CD4-positive, alpha-beta T cell treated with Interleukin-1 beta for 1 hour (primary cell): ENCODE measurements at places on chromosomes 13 and 19.

- peak; percentile 70 for DNase-seq
These were observed 33.7 kb upstream of the ZNF724 start for GRCh38 chr19:23283925-23284324.

DNA sequence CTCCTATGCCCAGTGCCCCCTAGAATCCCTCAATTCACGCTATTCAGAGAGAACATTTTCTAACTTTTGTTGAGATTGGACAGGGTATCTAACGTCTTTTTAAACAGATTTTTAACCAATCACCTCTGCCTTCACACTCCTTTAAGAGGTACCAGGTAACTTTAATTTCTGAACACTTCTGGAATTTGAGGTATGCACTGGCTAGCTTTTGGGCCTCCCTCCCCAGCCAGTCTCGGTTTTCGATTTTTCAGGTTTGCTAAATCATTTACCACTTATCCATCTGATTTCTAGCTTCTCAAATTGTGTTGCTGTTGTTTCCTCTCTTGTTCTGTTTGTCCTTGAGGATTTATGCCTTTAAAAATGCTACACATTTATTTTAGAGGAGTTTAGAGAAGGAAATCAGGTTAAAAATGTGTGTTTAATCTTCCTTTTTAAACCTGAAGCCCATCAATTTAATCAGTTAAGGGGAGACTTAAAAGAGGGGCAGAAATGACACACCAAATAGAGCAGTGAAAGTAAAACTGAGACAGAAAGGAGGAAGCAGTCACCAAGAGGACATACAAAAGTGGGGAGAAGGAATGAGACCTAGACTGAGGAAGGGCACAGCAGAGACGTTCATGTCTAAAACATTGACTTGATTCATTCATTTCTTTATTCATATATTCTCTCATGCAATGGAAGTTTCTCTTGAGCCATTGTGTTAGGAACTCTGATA is 139.6 kb upstream of the HTR2A start:
- no peak for DNase-seq

- DNase-seq, result no peak
These were observed 17.1 kb upstream of the CD33 start for GRCh38 chr19:51207747-51208146.

DNA sequence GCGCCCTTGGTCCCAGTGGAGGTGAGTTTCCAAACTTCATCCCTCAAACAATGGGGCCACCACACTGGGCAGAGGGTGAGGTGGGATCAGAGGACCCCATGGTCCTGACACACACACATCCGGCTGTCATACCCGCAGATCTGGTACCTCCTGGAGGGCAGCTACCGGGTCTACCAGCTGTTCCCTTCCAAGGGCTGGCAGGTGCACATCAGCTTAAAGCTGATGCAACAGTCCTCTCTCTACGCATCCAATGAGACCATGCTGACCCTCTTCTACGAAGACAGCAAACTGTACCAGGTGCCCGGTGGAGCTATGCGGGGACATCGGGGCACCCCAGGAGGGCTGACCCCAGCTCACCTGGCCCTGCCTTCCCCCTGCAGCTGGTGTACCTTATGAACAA is 14.0 kb upstream of the PSMD8 start:
- no peak for DNase-seq

DNA sequence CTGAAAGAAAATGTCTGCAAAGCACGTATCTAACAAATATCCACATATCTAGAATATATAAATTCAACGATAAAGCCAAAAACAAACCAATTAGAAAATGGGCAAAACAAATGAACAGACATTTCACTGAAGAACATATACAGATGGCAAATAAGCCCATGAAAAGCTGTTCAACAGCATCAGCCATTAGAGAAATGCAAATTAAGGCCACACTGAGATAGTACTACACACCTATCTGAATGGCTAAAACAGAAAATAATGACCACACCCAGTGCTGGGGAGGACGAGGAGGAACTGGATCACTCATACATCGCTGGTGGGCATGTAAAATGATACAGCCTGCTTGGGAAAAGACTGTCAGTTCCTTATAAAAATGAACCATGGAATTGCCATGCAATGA is 32.0 kb downstream of the PDCD5 start:
- no peak for DNase-seq

GRCh38 chr13:51811920-51812451 is 8.0 kb upstream of the DHRS12 start:
- DNase-seq, result no peak

GRCh38 chr13:92187378-92187989 is 789.1 kb downstream of the GPC5 start:
- DNase-seq, result peak; percentile 24

DNA sequence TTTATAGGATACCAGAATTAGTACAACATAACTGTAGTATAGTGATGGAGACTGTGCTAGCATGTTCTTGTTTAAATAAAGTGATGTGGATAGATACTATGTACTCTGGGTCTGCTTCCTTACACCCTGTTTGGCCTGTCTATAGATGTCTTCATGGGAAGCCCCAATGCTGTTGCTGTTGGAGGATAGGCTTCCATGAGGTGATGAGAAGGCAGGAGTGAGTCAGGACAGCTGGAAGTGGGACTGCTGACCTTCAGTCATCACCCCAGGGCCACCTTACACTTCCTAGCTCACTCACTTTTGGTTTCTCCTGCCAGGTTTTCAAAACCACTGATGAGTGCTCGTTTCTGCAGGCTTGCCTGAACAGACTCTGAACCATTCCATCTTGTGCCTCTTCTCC is 4.2 kb downstream of the KCTD4 start:
- no peak for DNase-seq

GRCh38 chr13:45119469-45119990 is 780 bp upstream of the GTF2F2 start:
- peak; percentile 77 for DNase-seq

- DNase-seq, result no peak
These were observed 26.6 kb downstream of the SHISA2 start for GRCh38 chr13:26025196-26025595.

DNA sequence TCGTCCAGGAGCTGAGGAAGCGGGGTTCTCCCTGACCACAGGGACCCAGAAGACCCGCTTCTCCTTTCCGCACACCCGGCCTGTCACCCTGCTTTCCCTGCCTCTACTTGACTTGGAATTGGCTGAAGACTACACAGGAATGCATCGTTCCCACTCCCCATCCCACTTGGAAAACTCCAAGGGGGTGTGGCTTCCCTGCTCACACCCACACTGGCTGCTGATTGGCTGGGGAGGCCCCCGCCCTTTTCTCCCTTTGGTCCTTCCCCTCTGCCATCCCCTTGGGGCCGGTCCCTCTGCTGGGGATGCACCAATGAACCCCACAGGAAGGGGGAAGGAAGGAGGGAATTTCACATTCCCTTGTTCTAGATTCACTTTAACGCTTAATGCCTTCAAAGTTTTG is 18.9 kb downstream of the VASP start:
- DNase-seq, result no peak

GRCh38 chr13:28655561-28655960 is 3.4 kb upstream of the POMP start:
- no peak for DNase-seq

GRCh38 chr13:98486412-98486811 is 90.5 kb downstream of the STK24 start:
- DNase-seq, result no peak

GRCh38 chr13:110363010-110363409 is 55.9 kb downstream of the COL4A2 start:
- DNase-seq, result no peak

DNA sequence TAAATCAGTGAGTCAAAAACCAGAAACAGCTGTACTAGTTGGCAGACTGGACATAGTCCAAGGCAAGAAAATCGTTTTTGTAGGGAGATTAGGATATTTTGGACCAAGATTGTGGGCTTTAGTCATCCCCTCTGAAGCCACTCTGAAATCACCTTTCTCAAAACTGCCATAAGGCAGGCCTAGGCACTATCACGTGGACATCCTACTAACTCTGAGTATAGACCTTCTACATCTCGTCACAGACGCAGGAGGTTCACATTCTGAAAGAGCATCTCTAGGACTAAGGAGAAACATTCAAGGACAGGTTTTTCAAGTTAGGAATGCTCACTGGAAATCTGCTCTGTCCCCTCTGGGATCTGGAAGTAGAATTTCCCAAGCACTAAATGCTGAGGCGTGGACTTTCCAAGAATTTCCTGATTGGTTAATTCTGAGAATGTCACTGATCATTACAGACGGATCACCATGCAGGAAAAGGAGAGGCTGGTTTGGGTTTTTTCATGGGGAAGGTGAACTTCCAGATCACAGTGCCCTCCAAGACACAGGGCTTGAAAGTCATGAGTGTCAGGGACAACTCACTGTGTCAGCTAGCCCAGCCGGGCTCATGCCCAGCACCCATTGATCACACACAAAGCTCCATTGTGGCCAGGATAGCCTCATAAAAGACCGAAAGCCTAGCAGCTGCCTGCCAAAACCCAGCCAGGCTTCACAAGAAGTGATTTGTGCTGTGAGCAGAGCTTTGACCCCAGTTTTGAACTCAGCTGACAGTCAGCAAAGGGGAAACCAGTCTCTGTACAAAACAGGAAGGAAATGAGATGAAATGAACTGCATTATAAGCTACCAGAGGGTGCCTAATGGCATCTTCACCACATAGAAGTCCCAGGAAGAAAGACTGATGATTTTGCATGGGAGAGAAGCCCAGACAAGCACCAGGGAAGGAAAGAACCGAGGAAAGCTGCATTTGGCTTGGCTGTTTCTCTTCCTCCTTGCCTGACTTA is 2.7 kb upstream of the RUBCNL start:
- DNase-seq, result no peak

DNA sequence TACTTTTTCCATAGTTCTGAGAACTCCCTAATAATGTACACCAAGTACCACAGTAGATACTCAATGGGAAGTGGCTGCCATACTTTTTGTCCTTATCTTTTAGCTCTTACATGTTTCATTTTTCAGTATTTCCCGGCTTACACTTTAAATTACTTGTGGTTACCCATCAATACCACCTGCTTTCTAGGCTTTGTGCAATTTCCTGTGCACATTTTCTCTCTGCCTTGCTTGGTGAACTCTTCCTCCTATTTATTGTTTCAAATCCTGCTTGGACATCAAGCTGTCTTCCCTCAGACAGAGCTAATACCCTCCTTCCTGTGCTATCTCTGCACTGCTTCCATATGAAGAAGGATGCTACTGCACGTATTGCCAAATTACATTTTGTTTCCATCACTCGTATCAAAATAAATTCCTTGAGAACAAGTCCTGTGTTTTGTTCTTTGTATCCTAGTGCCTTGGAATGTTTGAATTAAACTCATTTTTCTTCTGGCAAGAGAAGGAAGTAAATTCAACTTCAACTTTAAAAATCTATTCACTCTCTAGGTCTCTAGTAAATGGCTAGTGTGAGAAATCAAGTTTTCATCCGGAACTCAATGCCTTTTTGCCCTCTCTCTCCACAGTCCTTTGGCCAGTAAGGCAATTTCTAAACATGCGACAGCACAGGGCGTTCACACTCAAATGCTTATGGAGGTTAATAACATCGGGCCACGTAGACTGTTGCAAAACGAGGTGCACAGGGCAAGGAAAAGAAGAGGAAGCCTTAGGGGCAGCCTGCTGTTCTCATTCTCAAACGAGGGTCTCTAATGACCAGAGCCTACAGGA is 5.6 kb downstream of the ZAR1L start:
- no peak for DNase-seq

GRCh38 chr13:21825186-21825585 is 154.3 kb downstream of the FGF9 start:
- no peak for DNase-seq

DNA sequence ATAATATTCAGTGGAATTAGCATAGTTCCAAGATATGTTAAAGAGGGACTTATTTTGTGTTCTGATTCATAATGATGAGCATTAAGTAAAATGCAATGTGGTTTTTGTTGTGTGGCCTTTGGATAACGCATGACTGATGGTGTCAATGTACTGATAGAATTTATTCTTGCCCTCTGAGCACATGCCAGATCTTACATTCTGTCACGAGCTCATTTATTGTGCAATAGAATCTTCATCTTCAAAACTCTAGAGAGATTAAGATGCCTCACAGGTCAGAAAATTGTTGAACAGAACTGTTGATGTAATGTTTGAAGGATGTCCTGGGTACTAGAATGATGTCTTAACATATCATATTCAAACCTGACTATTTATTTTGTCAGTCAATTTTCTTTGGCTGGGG is 148.0 kb upstream of the HTR2A start:
- DNase-seq, result no peak

DNA sequence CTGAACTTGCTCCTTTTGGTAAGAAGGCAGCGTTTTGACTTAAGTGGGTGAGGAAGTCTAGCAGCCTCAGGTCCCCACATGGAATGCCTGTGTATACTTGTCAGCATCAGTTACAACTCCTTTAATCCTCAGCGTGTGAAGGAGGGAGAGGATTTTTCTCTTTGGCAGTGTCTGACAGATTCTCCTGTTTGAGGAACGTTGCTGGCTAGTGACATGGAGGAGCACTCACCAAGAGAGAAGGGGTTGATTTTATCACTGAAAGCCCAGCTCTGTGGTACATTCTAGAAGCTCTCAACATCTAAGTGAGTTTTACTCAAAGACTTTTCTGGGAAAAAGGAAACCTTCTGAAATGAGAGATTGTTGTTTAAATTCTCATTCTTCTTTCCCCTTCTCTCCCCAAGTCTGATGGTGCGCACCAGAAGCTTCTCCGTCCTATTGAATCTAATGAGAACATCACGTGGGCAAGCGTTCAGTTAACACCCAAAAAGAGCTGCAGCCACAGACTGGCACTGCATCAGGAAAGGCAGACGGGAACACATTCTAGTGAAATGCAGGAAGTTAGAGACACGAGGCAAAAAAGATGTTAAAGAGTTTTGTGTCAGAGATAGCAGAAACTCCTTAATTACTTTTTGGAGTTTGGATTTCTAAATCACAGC is 58.2 kb downstream of the GJA3 start:
- no peak for DNase-seq

- DNase-seq, result no peak
These were observed 25.6 kb downstream of the ZNF114 start for GRCh38 chr19:48295458-48295857.

GRCh38 chr13:113426591-113426986 is 26.7 kb downstream of the ADPRHL1 start:
- DNase-seq, result no peak

- no peak for DNase-seq
These were observed 426 bp downstream of the KLC3 start for GRCh38 chr19:45340899-45341453.

- peak; percentile 61 for DNase-seq
These were observed 3.8 kb downstream of the ZC3H4 start for GRCh38 chr19:47109541-47110375.

- DNase-seq, result no peak
These were observed 512 bp downstream of the RPS19 start for GRCh38 chr19:41860419-41861115.
